ENCODE measurements at places on chromosomes 4 and X.

GRCh38 chr4:111636961-111637585 lies 508.2 kb upstream of the FAM241A start:
- DNase-seq: no peak

GRCh38 chr4:72374159-72374558 lies 194.9 kb downstream of the ADAMTS3 start:
- DNase-seq: no peak

GRCh38 chr4:171751538-171751937 lies 61.7 kb upstream of the GALNTL6 start:
- DNase-seq: no peak

GRCh38 chrX:27860337-27860736 lies 52.5 kb downstream of the MAGEB10 start:
- no peak for DNase-seq

- no peak for DNase-seq
Observed at GRCh38 chr4:126251169-126251568, 936.4 kb downstream of the FAT4 start.

- no peak for DNase-seq
Observed at GRCh38 chr4:168849030-168849675, 160.9 kb downstream of the CBR4 start.

- DNase-seq: no peak
Observed at GRCh38 chrX:41491267-41492004, 44.3 kb downstream of the NYX start.

DNA sequence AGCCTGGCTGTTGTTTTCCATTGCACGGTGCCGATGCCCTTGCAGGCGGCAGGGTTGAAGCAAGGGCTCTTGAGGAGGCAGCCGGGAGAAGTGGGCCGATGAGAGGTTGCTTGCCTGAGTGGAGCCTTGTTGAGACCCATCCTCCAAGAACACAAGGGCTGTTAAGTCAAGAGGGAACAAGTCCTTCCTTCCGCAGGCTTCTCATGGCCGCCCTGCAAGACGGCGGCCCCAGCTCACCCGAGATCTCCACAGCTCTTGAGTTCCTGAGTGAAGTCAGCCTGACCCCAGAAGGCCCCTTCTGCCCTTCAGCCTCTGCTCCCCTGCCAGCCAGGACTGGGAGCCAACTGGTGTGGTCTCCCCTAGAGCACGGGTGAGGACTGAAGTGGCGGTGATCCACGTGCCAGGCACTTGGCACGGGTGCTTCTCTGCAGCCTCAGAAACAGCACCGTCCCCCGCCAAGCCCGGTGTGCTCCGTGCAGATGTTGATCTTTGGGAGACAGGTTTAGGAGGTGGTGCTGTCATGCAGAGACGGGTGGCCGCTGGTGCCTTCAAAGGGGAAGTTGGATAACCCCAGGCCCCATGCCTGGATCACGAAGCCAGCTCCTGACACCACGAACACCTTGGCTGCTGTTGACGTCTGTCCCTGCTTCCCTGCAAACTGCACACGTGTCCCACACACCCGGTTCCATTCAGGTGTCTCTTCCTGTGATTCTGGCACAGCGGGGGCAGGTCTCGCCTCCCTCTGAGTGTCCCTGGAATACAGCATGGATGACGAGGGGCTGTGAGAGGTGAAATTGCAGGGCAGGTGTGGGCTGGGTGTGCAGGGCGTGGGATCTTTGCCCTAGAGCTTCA lies 164.4 kb upstream of the PSAPL1 start:
- no peak for DNase-seq

- no peak for DNase-seq
Observed at GRCh38 chr4:20787940-20788665, 87.8 kb downstream of the PACRGL start.

DNA sequence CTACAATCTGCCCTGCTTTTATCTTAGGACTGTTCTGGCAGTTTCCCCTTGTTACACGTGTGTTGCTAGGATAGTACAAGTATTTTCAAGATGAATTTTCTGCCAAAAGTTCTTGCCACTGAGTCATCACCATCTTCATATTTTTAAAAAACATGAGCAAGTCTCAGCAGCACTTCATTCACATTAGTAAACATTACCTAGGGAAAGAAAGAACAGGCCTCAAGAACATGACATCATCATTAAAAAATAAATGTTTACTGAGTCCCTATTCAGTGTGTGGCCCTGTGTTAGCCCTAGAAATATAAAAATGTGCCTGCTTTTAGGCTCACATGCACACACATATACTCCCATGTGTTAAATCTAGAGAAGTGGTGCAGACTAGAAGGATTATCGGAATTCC lies 18.7 kb upstream of the GPC3 start:
- DNase-seq: no peak

GRCh38 chrX:135632353-135632752 lies 81.1 kb upstream of the CT45A1 start:
- no peak for DNase-seq

DNA sequence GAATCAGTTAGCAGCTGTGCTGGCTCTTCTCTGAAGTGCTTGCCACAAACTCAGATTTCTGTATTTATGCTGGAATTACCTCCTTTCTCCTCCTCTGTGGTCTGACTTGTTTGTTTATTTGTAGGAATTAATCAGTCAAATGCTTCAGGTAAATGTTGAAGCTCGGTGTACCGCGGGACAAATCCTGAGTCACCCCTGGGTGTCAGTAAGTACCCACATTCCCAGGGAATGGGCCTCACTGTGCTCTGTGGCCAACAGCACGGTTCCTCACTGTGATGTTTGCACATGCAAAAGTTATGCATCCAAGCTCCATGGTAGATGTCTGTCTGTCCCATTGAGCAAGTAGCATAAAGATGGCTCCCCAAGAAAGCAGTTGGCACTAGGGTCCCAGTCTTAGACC lies 169.9 kb downstream of the DCLK2 start:
- no peak for DNase-seq

- DNase-seq: no peak
Observed at GRCh38 chrX:120999413-120999812, 13.9 kb upstream of the CT47A1 start.

GRCh38 chrX:12984603-12985319 lies 9.9 kb downstream of the TMSB4X start:
- no peak for DNase-seq

GRCh38 chr4:80073473-80074008 lies 512 bp upstream of the ANTXR2 start:
- no peak for DNase-seq

DNA sequence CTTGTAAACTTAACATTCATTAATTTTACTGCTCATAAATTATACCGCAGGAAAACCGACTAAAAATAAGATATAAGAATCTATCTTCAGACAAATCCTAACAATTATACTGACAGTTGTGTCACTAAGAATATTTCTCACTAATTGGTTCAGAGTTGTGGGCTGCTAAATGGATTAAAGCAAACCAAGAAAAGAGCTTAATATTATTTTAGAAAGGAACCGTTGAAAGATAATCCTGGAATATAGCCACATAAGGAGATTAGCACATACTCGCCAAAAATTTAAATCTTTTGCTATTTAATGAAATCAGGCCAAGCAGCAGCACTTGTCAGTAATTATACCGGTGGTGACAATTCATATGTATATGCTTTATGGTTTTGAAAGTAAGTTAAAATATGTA lies 132.8 kb downstream of the SLIT2 start:
- DNase-seq: no peak

DNA sequence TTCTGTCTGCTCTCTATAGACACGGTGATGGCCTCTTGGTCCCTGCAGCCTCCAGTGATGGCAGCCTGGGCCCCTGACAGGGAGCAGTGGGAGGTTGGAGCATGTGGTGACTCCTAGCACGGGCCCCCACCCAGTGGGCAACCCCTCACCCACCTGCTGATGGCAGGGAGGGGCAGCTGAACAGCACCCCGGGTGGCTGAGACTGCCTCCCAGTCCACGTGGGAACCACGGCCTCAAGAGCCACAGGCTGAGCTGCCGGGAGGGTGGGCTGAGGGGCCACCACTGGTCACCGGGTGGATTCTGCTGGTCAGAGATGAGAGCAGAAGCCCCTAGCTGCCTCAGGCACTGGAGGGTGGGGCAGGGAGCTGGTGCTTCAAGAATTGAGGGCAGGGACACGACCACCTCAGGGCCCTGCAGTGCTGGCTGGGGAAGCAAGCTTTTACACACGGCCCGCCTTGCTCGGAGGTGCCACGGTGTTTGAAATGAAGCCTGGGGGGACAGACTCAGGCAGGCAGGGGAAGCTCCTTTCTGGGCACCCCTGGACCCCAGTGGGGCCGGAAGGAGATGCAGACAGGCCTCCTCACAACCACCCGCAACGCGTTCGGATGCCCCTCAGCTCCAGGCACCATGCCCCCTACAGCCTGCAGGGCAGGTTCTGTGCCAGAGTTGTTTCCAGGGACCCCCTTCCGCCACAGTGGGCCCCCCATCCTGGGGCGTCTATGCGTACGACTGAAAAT lies 6.3 kb upstream of the HAUS3 start:
- no peak for DNase-seq

- DNase-seq: no peak
Observed at GRCh38 chrX:140431521-140431920, 73.3 kb downstream of the SOX3 start.
